Astrocyte (in vitro differentiated cells and primary cell): ENCODE measurements at places on chromosomes 6 and 20. TPM values are rescaled to one million over a fixed set of nuclear protein-coding genes. Genes with fewer than 3 reads are reported as not detected.
A peak's percentile ranks its signal among the peaks of the same experiment; 100 is the strongest.

GRCh38 chr20:49754596-49754995, 40.9 kb upstream of the B4GALT5 start:
- H3K4me1 ChIP-seq, result no peaks in the 10 kb centered on the region
- H3K36me3 ChIP-seq, result no peaks in the 10 kb centered on the region
- H3K4me3 ChIP-seq, result no peak overlapping the region
- no peak for DNase-seq

DNA sequence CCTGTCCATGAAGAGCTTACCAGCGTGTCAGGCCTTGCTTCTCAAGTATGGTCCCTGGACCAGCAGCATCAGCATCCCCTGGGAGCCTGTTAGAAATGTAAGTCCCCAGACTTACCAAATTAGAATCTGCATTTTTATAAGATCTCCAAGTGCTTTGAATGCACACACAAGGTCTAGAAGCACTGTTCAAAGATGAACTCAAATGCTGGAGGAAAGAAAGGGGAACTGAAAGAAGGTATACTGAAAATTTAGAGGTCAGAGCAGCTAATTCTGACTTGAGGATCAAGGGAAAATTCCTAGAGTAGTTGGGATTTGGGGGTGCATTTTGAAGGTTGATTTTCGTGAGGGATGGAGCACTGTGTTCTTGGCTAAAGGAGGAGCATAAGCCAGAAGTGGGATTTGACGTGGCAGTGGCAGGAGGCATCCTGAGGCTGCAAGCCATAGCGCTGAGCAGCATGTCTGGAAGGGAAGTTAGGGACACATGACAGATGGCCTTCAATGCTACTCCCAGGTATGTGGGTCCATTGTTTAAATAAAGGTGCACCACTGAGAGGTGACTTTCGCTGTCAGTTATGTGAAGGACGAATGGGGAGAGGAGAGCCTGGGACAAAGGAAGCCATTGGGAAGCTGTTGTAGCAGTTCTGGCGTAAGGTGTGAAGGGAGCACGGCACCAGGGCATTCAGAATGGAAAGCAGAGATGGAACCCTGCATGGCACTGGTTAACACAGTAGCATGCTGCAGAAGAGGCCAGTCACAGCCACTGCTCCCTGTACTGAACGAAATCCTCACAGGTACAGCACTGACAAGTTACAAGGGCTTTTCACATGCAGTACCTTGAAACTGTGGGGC, 36.2 kb downstream of the ARMC2 start:
- no peaks in the 10 kb centered on the region for H3K36me3 ChIP-seq
- no peaks in the 10 kb centered on the region for H3K27me3 ChIP-seq
- H3K27ac ChIP-seq, result no peak overlapping the region
- no peaks in the 10 kb centered on the region for H3K4me1 ChIP-seq
- H3K4me3 ChIP-seq, result no peak overlapping the region

DNA sequence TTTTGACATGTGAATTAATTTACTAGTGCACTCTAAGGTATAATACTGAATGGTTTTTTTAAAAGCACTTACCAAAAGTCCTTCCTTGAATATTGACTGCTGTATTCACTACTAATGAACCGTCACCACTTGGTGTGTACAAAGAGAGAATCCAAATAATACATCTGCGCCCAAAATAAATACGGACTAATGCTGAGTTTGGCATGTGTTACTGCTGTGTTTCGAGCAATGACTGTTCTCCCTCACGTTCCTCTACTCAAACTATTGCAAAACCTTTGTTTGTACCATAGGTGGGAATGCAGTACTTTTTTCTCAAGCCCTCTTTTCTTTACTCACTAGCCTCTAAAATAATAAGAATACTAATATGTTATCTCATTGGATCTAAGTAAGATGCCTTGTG, 305.5 kb downstream of the QKI start:
- no peaks in the 10 kb centered on the region for H3K27me3 ChIP-seq
- H3K27ac ChIP-seq, result no peak overlapping the region
- DNase-seq, result no peak
- no peaks in the 10 kb centered on the region for H3K4me1 ChIP-seq
- H3K36me3 ChIP-seq, result no peaks in the 10 kb centered on the region

DNA sequence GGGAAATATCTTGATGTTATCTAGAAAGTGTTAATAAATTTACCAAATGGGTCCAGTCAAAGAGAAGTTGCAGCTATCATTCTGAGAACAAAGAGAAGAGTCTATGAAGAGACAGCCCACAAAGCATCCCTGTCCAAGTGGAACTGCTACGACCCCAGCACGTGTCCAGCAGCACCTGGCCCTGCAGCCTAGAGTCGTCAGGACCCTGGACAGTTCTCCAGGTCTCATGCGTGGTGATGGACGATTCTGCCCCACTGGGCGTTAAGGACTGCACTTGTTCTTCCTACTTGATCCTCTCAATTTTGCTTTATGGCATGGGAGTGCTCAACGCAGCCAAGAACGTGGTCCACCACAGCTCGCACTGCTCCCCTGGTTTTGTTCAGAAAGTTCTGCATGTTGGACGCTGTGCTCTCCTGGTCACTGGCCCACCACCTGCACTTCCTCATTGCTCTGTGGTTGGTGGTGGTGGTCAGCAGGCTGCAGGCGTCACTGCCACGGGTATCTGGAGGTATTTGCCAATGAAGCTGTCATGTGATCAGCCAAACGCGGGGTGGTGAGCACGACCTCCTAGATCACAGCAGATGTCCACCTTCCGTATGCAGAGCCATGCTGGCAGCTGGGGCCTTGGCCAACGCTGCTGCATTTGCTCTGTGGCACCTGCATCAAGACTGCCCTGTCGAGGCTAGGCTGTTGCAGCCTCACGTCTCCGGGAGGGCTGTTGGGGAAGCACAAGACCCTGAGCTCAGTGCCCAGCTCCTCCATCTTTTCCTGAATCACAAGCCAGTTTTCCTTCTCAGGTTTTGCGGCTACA, 356.4 kb downstream of the CDH4 start:
- no peaks in the 10 kb centered on the region for H3K27me3 ChIP-seq
- H3K27ac ChIP-seq, result no peak overlapping the region
- no peak overlapping the region for H3K4me3 ChIP-seq
- peak; percentile 24 for DNase-seq
- peaks cover 4% of the 10 kb centered on the region for H3K4me1 ChIP-seq

DNA sequence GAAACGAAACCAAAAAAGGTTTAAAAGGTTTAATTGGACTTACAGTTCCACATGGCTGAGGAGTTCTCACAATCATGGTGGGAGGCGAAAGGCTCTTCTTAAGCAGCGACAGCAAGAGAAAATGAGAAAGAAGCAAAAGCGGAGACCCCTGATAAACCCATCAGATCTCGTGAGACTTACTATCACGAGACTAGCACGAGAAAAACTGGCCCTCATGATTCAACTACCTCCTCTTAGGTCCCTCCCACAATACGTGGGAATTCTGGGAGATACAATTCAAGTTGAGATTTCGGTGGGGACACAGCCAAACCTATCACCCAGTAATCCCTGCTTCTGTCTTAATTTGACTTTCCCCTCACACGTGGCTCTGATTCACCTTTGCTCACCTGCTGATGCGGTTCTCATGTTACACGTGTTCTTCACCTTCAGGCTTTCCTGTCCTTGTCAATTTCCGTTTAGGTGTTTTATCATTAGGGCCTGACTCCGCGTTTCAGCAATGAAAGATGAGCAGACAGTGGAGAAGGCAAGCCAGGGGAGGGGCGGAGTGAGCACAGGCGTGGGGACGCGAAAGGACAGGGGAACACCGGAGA, 57.1 kb downstream of the AGPAT4 start:
- H3K4me1 ChIP-seq, result peaks cover 19% of the 10 kb centered on the region
- no peaks in the 10 kb centered on the region for H3K36me3 ChIP-seq
- no peak overlapping the region for H3K27ac ChIP-seq
- no peak overlapping the region for H3K4me3 ChIP-seq

DNA sequence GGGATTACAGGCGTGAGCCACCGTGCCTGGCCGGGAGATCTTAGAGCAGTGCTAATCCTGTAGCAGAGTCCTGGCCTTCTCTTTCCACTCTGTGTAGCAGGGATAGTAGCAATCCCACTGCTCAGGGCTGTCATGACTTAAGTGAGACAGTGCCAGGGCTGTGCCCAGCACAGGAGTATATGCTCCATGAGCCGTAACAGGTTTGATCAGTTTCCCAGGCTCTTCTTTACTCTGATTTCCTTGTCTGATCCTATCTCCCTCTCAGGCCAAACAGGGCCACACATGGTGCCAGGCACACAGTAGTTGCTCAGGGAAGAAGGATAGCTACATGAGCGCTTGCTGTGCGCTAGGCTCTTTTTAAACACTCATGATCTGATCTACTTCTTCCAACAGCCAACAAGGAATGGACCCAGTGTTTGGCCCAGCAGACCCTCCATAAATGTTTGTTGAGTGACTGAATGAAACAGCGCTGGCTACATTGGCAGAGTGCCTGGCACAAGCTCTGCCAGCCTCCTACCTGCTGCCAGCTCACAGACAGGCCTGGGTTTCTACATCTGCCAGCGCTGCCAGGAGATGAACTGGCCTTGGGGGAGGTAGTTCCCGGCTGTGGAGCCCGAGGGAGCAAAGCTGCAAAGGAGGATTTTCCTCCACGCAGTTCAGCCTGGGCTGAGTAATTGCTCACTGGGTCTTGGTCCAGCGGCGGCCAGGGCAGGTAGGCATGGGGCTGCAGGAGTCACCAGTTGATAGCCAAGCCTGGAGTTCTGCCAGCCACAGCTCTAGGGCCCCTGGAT, 36.9 kb downstream of the SNAI1 start:
- DNase-seq, result no peak
- no peaks in the 10 kb centered on the region for H3K36me3 ChIP-seq
- no peak overlapping the region for H3K4me3 ChIP-seq
- H3K4me1 ChIP-seq, result peaks cover 10% of the 10 kb centered on the region
- no peaks in the 10 kb centered on the region for H3K27me3 ChIP-seq

- no peaks in the 10 kb centered on the region for H3K4me1 ChIP-seq
- no peak for DNase-seq
- no peaks in the 10 kb centered on the region for H3K36me3 ChIP-seq
- H3K4me3 ChIP-seq, result no peak overlapping the region
- no peak overlapping the region for H3K27ac ChIP-seq
These were observed 71.8 kb downstream of the JPH2 start for GRCh38 chr20:44115181-44115580.

Gene KCNQ5
- 0.43 and 2.0 TPM in 2 replicates for total RNA-seq

Gene GPR6
- total RNA-seq, result not detected in 2 replicates

Gene PTPRK
- total RNA-seq, result 139 and 159 TPM in 2 replicates

Gene BTN1A1
- not detected in 2 replicates for total RNA-seq

Gene LPA
- total RNA-seq, result not detected in 2 replicates

Gene BANF2
- not detected in 2 replicates for total RNA-seq
